ENCODE measurements at places on chromosomes 4 and X.

DNA sequence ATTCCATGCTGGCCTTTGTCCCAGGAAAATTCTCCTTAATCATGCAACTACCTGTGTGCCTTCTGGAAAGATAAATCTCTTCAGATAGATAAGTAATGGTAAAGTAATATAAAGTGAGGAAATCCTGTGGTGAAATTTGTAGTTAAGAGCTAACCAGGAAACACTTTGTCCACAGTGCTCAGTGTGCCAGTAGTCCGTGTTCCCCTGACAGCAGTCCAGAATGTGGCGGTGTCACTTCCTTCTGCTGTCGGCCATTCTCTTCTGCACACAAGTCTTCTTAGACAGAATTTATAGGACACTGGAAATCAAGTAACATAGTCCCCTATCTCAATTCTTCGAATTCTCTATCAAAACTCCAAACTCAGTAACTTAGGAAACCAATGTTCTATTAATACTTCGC is 5.7 kb upstream of the CXXC4 start:
- DNase-seq = no peak

GRCh38 chr4:86496094-86497080 is 97.7 kb upstream of the PTPN13 start:
- no peak for DNase-seq

DNA sequence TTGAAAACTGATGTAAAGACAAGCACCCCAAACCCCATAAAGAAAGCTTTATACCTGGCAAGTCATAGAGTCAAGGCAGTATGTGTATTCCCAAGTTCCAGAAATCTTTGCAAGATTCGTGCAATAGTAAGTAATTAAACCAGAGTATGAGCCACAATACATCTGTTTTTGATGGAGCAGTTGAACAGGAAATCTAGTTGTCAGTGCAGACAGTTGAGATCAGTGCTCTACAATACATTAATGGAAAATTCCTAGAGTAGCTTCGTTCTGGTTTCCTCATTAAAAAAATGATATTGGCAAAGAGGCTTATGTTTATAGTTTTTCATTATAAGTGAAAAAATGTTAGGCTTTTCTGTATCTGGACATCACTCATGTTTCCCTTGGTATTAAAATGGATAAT is 575.3 kb downstream of the TRIML1 start:
- no peak for DNase-seq

GRCh38 chr4:1244978-1245471 is 3.9 kb downstream of the CTBP1 start:
- no peak for DNase-seq

DNA sequence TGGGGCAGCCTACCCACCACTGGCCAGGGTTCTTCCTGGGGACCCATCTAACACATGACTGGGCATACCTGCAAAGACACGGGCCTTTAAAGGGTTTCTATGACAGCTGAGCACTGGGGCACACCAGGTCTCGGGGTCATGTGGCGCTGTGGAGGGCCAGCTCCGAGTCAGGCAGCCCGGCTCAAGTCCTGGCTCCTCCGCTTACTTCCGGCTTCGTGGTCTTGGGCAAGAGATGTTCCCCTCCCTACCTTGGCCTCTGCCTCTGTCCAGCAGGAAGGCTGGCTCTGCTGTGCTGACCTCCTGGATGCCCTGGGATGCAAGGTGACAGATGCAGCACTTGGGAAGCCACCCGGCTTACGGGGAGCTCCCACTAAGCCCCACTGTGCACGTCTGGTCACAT is 37.6 kb downstream of the HTRA3 start:
- DNase-seq = no peak

DNA sequence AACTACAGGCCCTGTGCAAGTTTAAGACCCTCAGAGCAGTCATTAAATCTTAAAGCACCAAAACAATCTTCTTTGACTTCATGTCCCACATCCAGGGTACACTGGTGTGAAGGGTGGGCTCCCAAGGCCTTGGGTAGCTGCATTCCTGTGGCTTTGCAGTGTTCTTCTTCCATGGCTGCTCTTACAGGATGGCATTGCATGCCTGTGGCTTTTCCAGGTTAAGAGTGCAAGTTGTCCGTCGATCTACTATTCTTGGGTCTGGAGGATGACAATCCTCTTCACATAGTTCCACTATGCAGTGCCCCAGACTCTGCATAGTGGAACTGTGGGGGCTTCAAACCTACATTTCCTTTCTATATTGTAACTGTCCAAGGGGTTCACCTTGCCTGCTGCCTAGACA is 494.5 kb downstream of the CFAP47 start:
- no peak for DNase-seq

- no peak for DNase-seq
Observed at GRCh38 chrX:10828036-10828435, 207.7 kb upstream of the MID1 start.

GRCh38 chr4:5759236-5760075 is 48.5 kb downstream of the EVC start:
- DNase-seq = no peak

- no peak for DNase-seq
Observed at GRCh38 chr4:181150191-181150590, 1093.0 kb upstream of the TENM3 start.
